ENCODE measurements at places on chromosomes 4 and X.
A peak's percentile ranks its signal among the peaks of the same experiment; 100 is the strongest.

GRCh38 chr4:73707918-73708577 is 32.3 kb upstream of the CXCL8 start:
- no peak for DNase-seq

DNA sequence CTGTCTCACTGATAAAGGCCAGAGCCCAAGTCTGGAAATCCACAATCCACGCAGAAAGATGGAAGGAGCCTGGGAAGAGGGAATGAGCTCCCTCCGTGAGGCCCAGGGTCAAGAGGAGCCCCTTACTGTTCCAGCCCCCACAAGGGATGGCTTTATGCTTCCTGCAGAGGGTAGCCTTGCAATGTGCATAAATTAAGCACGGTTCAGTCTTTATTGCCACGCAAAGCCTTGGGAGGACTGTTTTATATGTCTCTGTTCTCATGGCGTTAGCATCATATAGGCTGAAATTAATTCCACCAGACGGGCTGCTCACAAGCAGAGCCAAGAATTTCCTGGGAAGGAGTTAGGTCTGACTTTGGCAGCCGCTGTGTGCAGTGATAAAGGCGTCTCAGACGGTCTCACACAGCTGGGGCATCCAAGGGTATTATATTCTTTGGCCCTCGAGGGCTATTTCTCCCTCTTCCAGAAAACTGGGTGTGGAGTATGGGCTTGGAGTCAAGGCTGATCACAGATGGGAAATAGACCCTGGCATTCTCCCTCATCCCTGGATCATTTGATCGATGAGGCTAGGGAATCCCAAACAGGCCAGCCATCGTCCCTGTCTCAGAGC is 38.5 kb downstream of the CYTL1 start:
- DNase-seq = no peak

DNA sequence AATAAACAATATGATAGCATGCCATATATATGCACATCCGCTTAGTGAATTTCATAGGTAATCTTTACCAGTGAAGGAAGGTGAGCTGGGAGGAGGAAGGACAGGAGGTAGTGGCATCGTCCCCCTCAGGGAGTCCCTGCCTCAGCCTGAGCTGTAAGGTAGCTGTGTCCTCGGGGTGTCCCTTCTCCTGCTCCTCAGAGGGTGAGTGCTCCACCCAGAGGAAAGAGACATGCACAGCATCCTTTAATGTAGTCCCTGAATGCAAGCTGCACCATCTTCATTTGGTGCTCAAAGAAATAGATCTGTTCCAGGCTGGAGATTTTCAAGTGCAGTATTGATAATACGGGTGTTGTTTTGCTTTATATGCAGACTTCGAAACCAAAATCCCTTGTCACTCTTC is 330.4 kb upstream of the SFRP2 start:
- no peak for DNase-seq

GRCh38 chrX:619451-619811 is 11.2 kb upstream of the SHOX start:
- DNase-seq = no peak

GRCh38 chr4:105248613-105249012 is 101.9 kb downstream of the TET2 start:
- no peak for DNase-seq

DNA sequence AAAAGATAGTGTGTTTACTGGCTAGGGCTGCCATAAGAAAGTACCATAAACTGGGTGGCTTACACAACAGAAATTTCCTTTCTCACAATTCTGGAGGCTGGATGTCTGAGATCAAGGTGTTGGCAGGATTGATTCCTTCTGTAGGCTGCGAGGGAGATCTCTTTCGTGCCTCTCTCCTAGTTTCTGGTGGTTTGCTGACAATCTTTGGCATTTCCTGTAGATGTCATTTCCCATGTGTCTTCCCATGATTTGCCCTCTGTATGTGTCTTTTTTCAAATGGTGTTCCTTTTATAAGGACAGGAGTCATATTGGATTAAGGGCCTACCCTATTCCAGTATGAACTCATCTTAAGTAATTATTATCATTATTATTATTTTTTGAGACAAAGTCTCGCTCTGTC is 27.9 kb upstream of the LCORL start:
- DNase-seq = no peak

GRCh38 chr4:129326571-129327460 is 230.9 kb downstream of the C4orf33 start:
- DNase-seq = no peak

DNA sequence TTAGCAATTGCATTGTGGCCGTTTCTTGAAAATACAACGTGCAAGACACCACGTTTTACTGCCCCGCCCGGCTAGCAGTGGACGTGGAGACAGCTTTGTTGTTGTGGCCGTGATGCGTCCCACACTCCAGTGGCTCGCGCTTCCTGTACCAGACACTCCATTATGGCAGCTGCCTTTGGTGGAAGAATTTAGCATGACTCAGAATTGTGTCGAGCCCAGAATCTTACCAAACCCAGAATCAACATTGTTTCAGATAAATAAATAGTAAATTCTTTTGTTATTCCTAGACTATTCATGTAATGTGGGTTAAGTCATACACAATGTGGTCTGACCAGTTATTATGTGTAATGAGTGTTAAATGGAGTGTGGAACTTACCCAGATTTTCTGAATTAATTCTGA is 25.3 kb upstream of the S100P start:
- DNase-seq = no peak

DNA sequence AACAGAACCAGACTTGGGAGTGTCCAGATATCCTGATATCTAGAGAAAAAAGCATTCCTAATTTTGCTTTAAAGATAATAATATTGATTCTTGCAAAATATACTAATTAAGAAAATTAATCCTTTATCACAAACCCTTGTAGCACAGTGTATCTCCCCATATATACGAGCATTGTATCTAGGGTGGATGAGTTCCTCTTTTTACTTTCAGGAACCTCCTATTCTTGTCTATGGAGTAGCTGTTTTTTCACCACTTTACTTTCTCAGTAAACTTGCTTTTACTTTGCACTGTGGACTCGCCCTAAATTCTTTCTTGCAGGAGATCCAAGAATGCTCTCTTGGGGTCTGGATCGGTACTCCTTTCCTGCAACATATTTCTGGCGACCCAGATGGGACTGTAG is 103.9 kb downstream of the GLUD2 start:
- no peak for DNase-seq

DNA sequence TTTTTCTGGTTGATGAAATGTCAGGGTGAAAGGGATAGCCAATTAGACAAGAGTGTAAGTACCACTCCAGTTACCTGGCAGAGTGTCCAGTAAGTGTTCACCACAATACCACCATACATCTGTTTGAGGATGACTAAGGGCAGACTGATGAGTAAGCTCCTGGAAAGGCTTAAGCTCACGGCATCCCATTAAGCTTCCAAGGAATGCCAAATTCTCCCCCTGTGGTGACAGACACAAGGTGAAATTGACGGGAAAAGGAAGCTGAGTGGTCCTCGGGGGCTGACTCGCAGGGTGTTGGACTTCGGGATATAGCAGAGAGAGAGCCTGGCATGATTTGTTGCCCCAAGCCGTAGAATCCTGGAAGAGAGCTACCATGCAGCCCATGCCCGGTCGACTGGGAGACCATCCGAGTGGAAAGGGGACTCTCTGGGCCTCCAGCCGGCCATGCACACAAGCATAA is 7.6 kb upstream of the BST1 start:
- peak; percentile 59 for DNase-seq

- no peak for DNase-seq
Measured at GRCh38 chrX:107551546-107551945, 76.8 kb upstream of the PRPS1 start.
